ENCODE measurements at places on chromosomes 3 and 15.
A peak's percentile ranks its signal among the peaks of the same experiment; 100 is the strongest.

- DNase-seq, result no peak
These were observed 466.9 kb upstream of the ROBO1 start for GRCh38 chr3:80234706-80235105.

DNA sequence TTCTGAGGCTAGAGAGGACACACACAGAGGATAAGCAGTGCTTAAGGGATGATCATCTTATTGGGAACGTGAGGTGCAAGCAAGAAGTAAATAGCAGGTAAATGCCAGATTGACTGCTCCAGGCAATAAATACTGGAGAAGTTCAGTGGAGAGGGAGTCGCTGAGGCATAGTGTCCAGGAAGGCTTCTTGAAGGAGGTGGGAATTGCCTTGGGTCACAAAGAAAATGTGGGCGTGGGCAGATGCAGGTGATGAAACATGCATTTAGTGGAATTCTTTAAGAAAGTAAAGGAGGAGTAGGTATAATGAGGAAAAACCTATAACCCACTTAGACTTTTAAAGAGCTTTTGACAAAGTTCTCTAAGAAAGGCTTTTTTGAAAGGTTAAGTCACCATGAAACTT lies 7.4 kb upstream of the SEMA5B start:
- no peak for DNase-seq

GRCh38 chr15:53473435-53473834 lies 286.0 kb downstream of the WDR72 start:
- no peak for DNase-seq

DNA sequence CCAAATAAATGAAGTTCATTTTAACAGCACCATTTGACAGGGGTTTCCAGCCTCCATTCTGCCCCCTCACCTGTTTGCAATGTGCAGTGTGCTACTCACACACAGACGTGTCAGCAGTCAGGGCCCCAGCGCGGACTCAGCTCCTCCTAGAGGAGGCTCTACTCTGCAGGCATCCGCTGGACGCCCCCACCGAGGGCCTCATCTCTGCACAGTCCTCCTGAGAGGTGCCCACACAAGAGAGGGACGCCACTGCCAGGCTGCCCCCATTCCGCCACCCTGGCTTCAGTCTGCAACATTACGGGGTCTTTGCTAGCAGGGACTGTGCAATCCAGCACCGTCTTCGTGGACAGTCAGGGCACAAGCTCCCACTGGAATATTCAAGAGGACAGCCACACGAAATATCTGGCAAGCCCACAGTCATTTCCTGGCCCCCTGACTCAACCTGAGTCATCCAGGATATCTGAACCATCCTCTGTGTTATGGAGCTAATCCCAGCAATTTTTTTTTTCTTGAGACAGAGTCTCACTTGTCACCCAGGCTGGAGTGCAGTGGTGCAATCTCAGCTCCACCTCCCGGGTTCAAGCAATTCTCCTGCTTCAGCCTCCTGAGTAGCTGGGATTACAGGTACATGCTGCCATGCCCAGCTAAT lies 255.0 kb downstream of the OCA2 start:
- DNase-seq, result no peak

GRCh38 chr15:51888593-51889195 lies 59.2 kb downstream of the TMOD3 start:
- DNase-seq, result no peak

DNA sequence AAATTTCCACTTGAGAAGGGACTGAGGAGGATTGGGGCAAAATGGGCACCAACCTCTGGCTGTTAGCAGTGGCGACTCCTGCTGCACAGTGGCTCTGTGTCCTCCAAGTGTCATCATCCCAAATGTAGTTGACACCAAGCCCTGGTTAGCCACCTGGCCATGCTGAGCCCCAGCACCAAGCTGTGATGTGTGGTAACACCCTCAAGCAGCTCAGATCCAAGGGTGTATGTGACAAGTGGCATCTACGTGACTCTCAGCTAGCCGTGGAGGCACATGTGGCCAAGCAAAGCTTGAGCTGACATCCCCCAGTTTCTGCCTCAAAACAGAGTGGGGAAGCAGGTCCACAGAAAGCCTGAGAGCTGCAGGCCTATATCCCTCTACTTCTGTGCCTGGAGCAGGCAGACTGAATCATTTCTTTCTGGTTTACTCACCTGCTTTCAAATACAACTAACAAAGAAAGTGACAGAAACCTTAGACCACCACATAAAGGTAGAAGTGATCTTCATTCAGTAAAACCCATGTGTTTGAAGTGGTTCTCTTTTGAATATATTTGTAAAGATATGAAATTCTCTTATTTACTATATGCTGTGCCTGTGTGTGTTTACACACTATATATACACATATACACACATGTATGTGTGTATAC lies 40.0 kb downstream of the FOXP1 start:
- no peak for DNase-seq

GRCh38 chr3:122100591-122101463 lies 45.7 kb downstream of the CD86 start:
- no peak for DNase-seq

DNA sequence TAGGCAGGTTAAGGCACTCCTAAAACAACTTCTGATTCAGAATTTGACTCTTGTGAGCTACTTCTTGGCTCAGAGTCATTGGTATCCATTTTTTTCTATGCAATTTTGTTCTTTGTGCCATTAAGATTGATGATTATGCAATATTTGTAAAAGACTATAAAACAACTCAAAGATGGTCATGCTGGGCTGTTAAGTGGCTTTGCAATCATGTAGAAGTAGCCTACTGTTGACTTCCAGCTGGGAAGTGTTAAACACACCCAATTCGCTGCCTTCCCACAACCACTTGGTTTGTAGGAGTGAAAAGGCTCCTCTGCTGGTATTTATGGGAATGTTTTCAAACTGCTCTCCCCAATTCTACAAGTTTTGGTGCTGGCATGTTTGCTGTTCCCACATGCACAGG lies 74.7 kb upstream of the COL6A6 start:
- no peak for DNase-seq

GRCh38 chr3:122816587-122816986 lies 21.7 kb downstream of the SLC49A4 start:
- DNase-seq, result no peak

DNA sequence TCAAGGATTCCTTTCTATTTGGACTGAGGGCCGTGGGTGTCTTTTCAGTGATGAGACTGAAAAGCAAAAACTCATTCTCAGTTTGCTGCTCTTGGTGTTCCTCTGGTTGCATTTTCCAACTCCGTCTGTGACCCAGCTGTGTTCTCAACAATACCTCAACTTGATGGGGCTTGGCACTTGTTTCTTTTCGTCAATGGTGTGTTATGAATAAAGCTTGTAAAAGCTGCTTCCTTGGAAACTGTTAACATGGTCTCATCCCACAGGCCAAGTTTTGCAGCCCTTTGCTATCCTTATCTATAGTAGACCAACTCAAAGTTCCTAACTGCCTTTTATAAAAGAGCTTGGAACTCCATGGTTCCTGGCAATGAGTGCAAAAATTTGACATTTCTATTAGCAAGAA lies 142.5 kb upstream of the UBE2E1 start:
- no peak for DNase-seq

DNA sequence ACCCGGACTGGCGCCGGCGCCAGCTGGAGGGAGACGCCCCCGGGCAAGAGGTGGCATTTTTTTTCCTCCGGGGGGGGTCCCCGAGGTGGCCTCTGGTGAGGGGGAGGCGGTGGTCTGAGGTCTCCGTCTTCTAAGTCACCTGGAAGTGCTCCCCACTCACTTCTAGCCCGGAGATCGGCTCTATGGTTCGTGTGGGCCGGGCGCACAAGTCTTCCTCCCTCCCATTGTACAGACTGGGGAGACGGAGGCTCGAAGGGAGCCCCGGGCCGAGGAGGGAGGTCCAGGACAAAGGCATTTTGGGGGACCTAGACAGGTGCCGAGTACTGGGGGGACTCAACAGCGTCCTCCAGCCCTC lies 4.4 kb downstream of the GATA2 start:
- DNase-seq, result no peak

- DNase-seq, result no peak
These were observed 51.1 kb downstream of the RARB start for GRCh38 chr3:25478964-25479726.

- DNase-seq, result peak; percentile 30
These were observed 132.9 kb downstream of the TPRG1 start for GRCh38 chr3:189304465-189305351.

DNA sequence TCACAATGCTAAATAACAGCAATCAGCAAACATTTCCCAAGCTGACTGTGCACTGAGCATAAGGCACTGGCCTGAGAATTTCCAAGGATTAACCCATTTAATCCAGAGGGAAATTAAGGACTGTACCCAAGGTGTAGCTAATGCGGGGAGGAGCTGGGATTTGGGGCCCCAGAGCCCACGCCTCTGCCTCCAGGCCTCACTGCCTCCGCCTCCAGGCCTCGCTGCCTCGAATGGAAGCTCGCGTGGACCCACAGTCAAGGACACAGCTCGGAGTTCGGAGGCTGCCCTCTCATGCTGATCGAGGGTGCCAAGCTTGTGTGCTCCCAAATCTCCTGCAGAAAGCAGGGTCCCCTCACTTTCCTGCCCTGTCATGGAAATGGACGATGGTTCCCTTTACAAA lies 76.5 kb upstream of the SNRPA1 start:
- DNase-seq, result no peak
